GM12891 (cell line): ENCODE measurements at places on chromosomes 7 and 10.
A peak's percentile ranks its signal among the peaks of the same experiment; 100 is the strongest.

DNA sequence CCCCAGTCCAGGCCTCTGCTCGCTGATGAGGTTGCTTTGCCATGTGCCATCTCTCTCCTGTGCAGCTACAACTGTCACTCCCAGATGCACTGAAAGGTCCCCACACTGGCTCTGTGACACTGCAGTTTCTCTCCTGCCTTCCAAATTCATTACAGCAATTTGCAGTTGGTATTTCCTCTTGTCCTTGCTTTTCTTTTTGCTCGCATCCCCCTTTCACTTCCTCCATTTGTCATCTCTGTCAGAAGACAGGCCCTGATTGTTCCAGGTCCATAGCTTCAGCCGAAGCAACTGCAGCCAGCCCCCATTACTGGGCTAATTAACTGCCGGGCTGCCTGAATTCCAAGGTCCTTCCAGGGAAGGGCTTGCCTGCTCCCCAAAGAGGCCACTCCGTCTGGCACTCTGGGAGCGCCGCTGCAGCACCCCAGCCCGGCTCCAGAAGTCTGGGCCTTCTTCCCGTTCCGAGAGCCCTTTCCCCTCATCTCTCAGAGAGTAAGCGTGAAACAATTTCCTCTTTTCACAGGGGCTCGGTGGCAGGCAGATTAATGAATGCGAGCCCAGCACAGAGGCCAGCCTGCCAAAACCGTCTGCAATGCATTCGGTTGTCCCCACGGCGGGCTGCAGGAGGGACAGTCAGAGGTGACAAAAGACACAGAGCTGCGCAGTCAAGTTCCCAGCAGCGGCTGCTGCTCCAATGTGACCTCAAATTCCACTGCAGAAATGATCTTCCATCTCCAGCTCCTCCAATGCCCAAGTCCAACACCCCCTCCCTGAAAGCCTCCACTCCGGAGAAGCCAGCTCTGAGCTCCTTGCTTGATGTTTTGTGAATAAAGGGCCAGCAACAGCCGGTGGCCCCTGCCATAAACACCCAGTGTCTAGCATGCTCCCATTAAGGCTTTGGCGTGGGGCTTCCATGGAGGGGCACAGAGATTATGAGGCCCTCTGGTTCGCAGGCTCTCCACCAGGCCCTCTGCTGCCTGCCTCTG lies 279.4 kb upstream of the HABP2 start:
- no peak for DNase-seq

DNA sequence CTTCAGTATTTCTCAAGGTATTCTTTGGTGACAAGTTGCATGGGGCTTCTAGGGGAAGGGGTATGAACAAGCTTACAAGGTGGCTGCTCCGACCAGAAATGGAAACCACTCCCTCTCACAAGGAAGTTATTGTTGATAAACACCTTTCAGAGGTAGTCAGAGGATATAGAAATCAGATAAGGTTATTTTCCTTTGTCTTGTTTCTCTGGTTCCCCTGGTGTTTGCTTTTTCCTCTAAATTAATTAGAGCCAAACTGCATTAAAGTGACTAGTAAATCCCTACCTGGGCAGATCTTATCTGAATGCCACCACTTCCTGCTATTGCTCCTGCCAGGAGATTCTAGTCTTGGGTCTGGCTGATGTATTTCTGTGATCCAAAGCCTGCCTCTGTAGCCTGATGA lies 725.4 kb downstream of the INHBA start:
- DNase-seq = no peak

DNA sequence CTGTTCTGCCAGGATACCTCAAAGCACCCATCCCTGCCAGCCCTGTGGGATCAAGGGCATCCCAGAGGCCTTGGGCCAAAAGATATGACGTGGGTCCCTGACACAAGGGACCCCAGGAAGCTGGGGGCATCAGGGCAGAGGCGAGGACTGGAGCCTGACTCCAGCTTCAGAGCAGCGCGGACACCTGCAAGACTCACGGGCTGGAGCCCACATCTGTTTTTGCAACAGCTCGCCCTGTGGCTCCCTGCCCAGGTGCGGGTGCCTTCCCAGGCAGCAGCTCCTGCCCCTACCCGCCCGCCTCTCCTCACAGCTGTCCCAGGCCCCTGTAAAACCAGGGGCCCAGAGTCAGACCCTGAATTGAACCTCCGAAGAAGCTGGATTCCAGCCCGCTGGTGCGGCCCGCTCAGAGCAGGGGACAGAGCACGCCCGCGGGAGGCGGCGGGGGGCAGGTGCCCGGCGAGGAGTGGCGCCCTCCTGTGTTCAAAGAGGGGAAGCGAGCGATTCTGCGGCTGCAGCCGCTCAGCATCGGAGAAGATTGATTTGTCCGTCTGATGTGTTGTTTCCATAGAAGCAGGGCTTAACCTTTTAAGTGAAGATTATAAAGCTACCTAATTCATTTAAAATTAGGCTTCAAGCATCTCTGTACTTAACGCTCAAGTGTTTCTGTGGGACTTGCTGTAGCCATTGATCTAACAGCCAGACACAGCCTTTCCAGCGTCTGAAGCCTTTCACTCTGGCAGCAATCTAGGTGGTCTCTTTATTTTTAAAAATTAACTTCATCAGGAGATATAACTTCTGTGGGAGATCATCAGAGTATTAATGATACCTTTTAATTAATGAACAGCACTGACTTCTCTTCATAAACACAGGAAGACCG lies 88.4 kb downstream of the BEND7 start:
- DNase-seq = peak; percentile 72

DNA sequence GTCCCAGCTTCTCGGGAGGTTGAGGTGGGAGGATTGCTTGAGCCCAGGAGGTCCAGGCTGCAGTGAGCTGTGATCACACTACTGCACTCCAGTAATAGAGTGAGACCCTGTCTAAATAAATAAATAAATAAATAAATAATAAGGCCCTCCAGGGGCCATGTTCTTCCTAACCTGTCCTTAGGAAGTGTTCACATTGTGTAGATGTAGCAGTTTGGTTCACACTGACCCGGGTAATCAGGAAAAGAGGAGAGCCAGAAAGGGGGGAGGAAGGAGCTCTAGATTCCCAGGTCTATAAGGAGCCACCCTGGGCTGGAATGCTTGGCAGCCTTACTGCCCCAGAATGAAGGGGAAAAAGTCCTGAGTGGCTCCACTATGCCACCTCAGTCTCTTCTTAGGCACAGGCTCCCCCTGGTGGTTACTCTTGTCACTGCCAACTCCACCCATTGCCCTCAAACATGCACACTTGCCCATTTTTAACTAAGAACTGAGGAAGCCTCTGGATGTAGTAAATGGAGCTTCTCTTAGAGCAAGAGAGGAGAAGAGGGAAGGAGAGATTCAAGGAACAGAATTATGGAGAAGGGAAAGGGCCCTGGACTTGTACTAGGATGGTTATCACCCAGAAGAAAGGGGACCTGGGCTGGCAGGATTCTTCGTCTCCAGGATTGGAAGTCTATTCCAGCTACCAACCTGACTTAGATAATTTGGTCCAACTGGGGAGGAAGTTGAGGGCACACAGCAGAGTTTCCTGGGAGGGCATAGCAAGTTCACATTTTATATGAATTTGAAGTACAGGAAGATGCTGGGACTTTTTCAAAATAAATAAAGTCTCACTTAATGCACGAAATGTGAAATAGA lies 7.8 kb downstream of the HPS6 start:
- peak; percentile 60 for DNase-seq

GRCh38 chr7:20146451-20146850 lies 70.7 kb downstream of the MACC1 start:
- no peak for DNase-seq

DNA sequence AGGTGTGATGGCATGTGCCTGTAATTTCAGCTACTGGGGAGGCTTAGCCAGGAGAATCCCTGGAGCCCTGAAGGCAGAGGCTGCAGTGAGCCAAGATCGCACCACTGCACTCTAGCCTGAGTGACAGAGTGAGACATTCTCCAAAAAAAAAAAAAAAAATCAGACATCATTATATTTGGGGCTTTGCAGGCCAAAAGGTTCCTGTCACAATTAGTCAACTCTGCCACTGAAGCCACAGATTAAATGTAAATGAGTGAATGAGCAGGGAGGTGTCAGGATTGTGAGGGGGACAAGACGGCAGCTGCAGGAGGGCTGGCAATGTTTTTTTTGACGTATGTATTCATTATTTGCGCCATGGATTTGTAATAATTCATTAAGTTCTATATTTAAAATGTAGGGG lies 3.3 kb downstream of the ZNF33B start:
- no peak for DNase-seq

GRCh38 chr7:108347616-108348015 lies 108.6 kb downstream of the NRCAM start:
- no peak for DNase-seq

- DNase-seq = no peak
Observed at GRCh38 chr7:108716783-108717182, 147.1 kb downstream of the DNAJB9 start.

GRCh38 chr7:101390901-101391301 lies 28.2 kb downstream of the COL26A1 start:
- DNase-seq = peak; percentile 71

- no peak for DNase-seq
Observed at GRCh38 chr10:72821606-72822005, 71.9 kb upstream of the OIT3 start.

- no peak for DNase-seq
Observed at GRCh38 chr10:61330669-61331068, 122.5 kb downstream of the TMEM26 start.

GRCh38 chr10:122713091-122713885 lies 13.6 kb upstream of the C10orf120 start:
- DNase-seq = no peak

GRCh38 chr10:35822316-35822715 lies 180.2 kb upstream of the FZD8 start:
- DNase-seq = no peak

GRCh38 chr10:20596911-20597310 lies 300.2 kb downstream of the NEBL start:
- no peak for DNase-seq

- DNase-seq = no peak
Observed at GRCh38 chr7:78168865-78169264, 370.3 kb downstream of the PHTF2 start.

- DNase-seq = no peak
Observed at GRCh38 chr10:126813432-126813831, 91.8 kb upstream of the DOCK1 start.

- DNase-seq = no peak
Observed at GRCh38 chr10:27713941-27714340, 31.7 kb downstream of the MKX start.

DNA sequence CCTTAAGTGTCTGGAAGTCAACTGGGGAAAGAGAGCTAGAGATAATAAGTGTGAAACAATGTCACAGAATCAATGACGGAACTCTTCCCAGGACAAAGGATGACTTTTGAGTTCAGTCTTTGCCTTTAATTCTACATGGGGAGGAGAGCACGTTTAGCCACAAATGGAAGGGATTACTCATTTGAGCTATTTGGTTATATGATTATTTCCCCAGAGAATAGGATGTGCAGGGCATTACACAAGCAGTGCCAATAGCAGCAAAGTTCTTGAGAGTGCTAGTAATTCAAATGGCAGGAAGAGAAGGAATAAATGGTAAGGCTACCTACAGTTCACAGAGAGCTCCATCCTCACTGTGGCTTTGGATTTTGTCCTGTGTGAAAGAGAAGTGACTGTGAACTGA lies 6.0 kb downstream of the EGFR start:
- DNase-seq = no peak

GRCh38 chr10:119120413-119120867 lies 16.5 kb downstream of the DENND10 start:
- DNase-seq = no peak

DNA sequence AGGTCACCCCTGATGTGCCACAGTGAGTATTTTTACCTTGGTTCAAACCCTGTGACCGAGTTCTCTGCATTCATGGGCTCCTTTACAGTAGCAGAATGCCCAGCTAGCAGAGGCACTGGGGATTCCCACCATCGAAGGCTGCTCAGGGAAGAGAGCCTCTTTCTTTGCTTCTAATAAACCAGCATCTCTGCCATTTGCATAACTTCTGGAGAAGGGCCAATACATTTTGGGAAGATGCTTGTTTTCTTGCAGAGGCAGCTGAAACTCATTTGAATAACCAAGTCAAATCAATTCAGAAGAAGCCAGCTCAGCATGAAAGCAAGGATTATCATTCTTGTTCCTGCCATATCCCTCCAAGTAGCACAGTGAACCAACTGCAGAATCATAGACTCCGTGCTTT lies 82.9 kb upstream of the WDR11 start:
- no peak for DNase-seq
